ENCODE measurements at places on chromosomes 16 and 17.

DNA sequence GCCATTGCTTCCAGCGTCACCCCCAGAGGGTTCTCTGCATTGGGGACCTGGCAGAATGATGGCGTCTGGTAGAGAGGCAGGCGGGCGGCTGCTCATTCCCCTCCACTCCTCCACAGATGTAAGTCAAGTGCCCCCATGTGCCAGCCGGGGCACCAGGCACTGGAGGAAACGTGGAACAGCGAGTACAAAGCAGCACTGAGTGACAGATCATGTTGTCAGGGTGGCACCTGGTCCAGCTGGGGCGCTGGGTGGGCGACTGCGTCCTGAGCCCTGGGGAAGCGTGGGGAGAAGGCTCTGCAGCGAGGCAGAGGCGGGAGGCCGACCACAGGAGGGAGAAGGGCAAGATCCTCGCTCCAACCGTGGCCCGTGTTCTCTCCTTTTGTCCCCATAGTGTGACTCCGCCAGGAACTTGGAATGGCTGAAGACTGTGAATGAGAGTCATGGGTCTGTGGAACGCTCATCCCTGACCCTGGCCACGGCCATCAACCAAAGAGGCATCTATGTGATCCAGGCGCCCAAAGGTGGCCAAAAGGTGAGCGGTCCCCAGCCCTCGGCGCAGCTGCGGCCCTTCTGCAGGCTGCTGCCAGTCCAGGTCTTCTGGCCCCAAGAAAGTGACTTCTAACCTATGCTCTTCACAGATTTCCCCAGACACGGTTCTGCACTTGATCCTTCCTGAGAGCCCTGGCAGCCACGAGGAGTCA is 76.7 kb downstream of the RNF213 start:
- no peaks in the 10 kb centered on the region for H3K4me1 ChIP-seq
- H3K4me3 ChIP-seq = no peak overlapping the region
- no peaks in the 10 kb centered on the region for H3K27me3 ChIP-seq

DNA sequence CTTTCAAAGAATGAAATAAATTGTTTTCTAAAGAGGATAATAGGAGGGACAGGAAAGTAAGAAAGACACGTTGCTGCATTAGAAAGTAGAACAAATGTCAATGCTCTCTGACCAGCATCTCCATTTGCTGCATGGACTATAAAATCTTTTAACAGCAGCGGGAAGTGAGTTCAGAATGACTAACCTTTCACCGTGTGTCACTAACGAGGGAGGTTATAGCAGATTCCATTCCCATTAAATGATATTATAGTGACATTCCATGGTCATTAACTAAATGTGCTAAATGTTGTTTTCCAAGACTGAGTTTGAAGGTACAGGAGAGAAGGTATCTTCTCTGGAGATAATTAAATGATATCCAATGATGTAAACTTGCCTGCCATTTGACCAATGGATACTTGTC is 127.1 kb upstream of the HS3ST3A1 start:
- H3K4me3 ChIP-seq = no peak overlapping the region
- no peaks in the 10 kb centered on the region for H3K4me1 ChIP-seq
- H3K27me3 ChIP-seq = no peaks in the 10 kb centered on the region
- H3K27ac ChIP-seq = no peak overlapping the region
- no peak for DNase-seq
- H3K36me3 ChIP-seq = no peaks in the 10 kb centered on the region

DNA sequence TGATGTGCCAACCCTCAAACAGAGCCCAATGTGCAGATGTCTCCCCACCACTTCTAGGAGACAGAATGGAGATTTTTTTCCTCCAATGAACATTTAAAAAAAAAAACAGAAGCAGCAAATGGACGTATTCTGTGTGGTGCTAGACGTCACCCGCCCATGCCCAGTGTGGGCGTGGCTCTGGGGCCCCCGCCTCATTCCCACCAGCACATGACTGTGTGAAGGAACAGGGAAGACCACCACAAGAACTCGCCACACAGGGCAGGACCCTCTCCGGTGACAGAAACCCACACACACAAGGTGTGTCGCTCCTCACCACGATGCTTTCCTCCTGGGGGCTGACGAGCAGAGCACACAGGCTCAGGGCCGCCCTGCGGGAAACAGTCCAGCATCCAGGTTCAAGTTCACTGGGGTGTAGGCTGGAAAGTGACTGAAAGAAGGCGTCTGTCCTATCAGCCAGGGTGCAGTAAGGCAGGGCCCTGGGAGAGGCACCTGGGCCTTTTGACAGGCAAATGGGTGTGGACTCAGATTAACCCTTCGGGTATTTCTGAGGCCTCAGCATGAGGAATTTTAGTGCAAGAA is 53.5 kb downstream of the KLHDC4 start:
- H3K36me3 ChIP-seq = peaks cover 83% of the 10 kb centered on the region
- no peak overlapping the region for H3K4me3 ChIP-seq
- peaks cover 9% of the 10 kb centered on the region for H3K4me1 ChIP-seq
- DNase-seq = no peak
- no peaks in the 10 kb centered on the region for H3K27me3 ChIP-seq

DNA sequence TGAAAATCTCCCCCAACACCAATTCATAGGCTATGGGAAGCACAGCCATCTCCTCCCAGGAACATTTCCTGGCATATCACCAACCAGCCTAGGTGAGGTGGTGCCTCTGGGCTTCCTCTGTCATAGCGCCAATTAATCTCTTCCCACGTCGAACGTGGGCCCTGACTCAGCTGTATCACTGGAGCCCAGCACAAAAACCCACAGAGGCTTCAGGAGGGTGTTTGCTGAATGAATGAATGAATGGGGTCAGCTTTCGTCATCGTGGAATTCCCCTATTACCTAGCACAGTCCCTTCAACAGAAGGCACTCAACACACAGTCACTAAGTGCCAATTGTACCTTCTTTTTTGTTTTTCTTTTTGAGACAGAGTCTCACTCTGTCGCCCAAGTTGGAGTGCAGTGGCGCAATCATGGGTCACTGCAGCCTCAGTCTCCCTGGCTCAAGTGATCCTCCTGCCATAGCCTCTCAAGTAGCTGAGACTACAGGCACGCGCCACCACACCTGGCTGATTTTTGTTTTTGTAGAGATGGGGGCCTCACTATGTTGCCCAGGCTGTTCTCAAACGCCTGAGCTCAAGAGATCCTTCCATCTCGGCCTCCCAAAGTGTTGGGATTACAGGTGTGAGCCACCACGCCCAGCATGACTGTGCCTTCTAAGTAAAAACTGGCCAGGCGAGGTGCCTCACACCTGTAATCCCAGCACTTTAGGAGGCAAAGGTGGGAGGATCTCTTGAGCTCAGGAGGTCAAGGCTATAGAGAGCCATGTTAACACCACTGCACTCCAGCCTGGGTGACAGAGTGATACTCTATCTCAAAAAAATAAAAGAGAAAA is 4.1 kb downstream of the ZNF688 start:
- H3K27me3 ChIP-seq = no peaks in the 10 kb centered on the region
- H3K4me3 ChIP-seq = no peak overlapping the region
- no peak overlapping the region for H3K27ac ChIP-seq

GRCh38 chr17:34386697-34387550 is 23.9 kb upstream of the CCL1 start:
- H3K27ac ChIP-seq = peak overlapping the region; percentile 70
- DNase-seq = no peak
- H3K27me3 ChIP-seq = no peaks in the 10 kb centered on the region
- H3K36me3 ChIP-seq = no peaks in the 10 kb centered on the region

GRCh38 chr16:533391-534123 is 6.0 kb downstream of the CAPN15 start:
- H3K4me1 ChIP-seq = peaks cover 82% of the 10 kb centered on the region
- no peak overlapping the region for H3K4me3 ChIP-seq
- DNase-seq = no peak
- H3K27ac ChIP-seq = no peak overlapping the region

DNA sequence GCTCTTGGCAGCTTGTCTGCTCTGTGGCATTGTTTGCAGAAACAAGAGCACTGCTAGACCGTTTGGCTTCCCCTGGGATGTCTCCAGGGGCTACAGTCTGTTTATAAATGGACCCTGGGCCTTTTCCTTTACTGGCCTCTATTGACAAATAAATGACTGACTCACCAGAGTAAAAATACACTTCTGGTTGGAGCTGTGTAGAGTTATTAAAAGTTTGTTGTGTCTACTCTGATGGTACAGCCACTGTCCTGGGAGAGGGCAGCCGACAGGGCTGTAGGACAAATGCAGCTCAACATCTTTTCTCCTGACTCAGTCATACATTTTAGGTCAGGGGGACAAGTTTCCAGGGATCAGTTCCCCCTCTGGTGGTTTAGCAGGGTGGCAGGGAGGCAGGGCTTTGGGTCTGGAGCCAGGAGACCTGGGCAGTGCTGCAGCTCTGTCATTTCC is 30.0 kb downstream of the FOXL1 start:
- H3K4me1 ChIP-seq = no peaks in the 10 kb centered on the region
- H3K4me3 ChIP-seq = no peak overlapping the region
- DNase-seq = no peak
- peaks cover 20% of the 10 kb centered on the region for H3K27me3 ChIP-seq
- no peaks in the 10 kb centered on the region for H3K36me3 ChIP-seq
- no peak overlapping the region for H3K27ac ChIP-seq

GRCh38 chr17:21463204-21463661 is 87.1 kb downstream of the KCNJ12 start:
- H3K4me1 ChIP-seq = peaks cover 10% of the 10 kb centered on the region
- no peak overlapping the region for H3K4me3 ChIP-seq
- H3K27me3 ChIP-seq = peaks cover 10% of the 10 kb centered on the region
- DNase-seq = no peak
- no peaks in the 10 kb centered on the region for H3K36me3 ChIP-seq

- no peak overlapping the region for H3K4me3 ChIP-seq
- no peak overlapping the region for H3K27ac ChIP-seq
- no peaks in the 10 kb centered on the region for H3K27me3 ChIP-seq
- peaks cover 67% of the 10 kb centered on the region for H3K36me3 ChIP-seq
- H3K4me1 ChIP-seq = peaks cover 67% of the 10 kb centered on the region
These were observed 1.7 kb upstream of the NPB start for GRCh38 chr17:81900181-81900820.

- H3K4me3 ChIP-seq = no peak overlapping the region
- no peaks in the 10 kb centered on the region for H3K36me3 ChIP-seq
- H3K4me1 ChIP-seq = peaks cover 57% of the 10 kb centered on the region
- H3K27ac ChIP-seq = peak overlapping the region; percentile 72
These were observed 616 bp downstream of the PECAM1 start for GRCh38 chr17:64390044-64390443.

GRCh38 chr17:17989618-17990017 is 17.0 kb downstream of the DRC3 start:
- H3K36me3 ChIP-seq = no peaks in the 10 kb centered on the region
- no peak for DNase-seq
- peaks cover 33% of the 10 kb centered on the region for H3K27me3 ChIP-seq
- no peak overlapping the region for H3K4me3 ChIP-seq
- H3K27ac ChIP-seq = no peak overlapping the region

- H3K36me3 ChIP-seq = no peaks in the 10 kb centered on the region
- H3K27me3 ChIP-seq = peaks cover 51% of the 10 kb centered on the region
- no peak overlapping the region for H3K27ac ChIP-seq
- no peak overlapping the region for H3K4me3 ChIP-seq
- H3K4me1 ChIP-seq = no peaks in the 10 kb centered on the region
These were observed 69.9 kb downstream of the SRCIN1 start for GRCh38 chr17:38535886-38536285.

- H3K36me3 ChIP-seq = peaks cover 52% of the 10 kb centered on the region
- no peak for DNase-seq
- no peaks in the 10 kb centered on the region for H3K27me3 ChIP-seq
These were observed 31.8 kb downstream of the ZNF750 start for GRCh38 chr17:82808006-82808405.

GRCh38 chr17:64769712-64770111 is 107.6 kb upstream of the SMURF2 start:
- H3K36me3 ChIP-seq = no peaks in the 10 kb centered on the region
- DNase-seq = no peak
- no peaks in the 10 kb centered on the region for H3K4me1 ChIP-seq
- no peaks in the 10 kb centered on the region for H3K27me3 ChIP-seq
- no peak overlapping the region for H3K27ac ChIP-seq
- H3K4me3 ChIP-seq = no peak overlapping the region

DNA sequence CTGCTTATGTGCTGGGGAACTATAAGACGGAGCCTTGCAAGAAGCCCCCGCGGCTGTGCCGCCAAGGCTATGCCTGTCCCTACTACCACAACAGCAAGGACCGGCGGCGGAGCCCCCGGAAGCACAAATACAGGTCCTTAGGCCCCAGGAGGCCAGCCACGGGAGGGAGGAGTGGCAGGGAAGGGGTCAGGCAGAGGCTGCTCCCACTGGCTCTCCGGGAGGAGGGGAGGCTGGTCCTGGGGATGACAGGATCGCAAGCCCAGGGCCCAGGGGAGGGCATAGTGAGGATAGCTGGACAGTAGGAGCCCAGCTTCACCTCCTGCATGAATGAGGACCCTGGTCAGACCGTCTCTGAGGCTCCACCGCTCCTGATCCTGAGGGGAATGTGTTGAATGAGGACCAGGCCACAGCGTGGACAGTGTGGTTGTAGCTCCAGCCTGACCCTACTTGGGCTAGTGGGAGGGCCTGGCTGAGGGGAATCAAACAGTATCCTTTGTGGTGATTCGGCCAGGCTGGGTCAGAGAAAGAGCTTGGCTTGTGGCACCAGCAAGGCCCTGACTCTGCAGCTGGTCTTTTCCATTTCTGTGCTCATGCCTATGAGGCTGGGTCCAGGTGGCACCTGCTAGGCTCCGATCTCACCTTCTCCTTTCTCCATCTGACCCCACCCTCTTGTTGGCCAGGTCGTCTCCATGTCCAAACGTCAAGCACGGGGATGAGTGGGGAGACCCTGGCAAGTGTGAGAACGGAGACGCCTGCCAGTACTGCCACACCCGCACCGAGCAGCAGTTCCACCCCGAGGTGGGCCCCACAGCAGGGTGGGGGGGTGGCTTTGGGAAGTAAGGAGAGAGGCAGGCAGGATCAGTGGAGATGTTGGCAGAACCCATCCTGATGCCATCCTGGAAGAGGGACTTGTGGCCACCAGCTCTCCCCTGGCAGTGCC is 28.7 kb downstream of the UNK start:
- H3K27me3 ChIP-seq = no peaks in the 10 kb centered on the region
- H3K27ac ChIP-seq = no peak overlapping the region
- DNase-seq = no peak
- peaks cover 62% of the 10 kb centered on the region for H3K36me3 ChIP-seq
- no peak overlapping the region for H3K4me3 ChIP-seq

GRCh38 chr17:69593716-69594115 is 179.2 kb downstream of the MAP2K6 start:
- H3K27me3 ChIP-seq = no peaks in the 10 kb centered on the region
- H3K4me1 ChIP-seq = no peaks in the 10 kb centered on the region
- no peak overlapping the region for H3K27ac ChIP-seq

- no peaks in the 10 kb centered on the region for H3K27me3 ChIP-seq
- DNase-seq = no peak
- no peak overlapping the region for H3K4me3 ChIP-seq
- no peak overlapping the region for H3K27ac ChIP-seq
- H3K36me3 ChIP-seq = peaks cover 64% of the 10 kb centered on the region
- peaks cover 10% of the 10 kb centered on the region for H3K4me1 ChIP-seq
These were observed 7.3 kb upstream of the GFOD2 start for GRCh38 chr16:67726106-67727034.

DNA sequence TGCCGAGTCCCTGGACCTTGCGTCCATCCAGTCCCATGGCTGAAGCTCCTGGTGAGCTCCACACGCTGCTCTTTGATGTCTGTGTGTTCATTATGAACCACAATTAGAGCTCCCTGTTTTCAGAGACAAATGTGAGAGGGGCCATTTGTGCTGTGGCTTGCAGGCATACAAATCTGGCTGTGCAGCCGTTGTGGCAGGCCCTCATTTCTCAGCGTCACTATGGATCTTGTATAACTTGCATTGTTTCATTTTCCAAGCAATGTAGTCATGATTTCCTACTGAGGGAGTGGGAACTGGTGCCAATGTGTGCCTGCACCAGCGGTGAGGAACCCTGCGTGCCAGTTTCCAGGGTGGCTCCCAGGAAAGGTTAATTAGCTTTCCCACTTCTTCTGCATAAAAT is 542.6 kb downstream of the TMEM114 start:
- H3K4me1 ChIP-seq = no peaks in the 10 kb centered on the region
- no peak overlapping the region for H3K27ac ChIP-seq
- no peak for DNase-seq
- H3K27me3 ChIP-seq = no peaks in the 10 kb centered on the region
- H3K36me3 ChIP-seq = peaks cover 73% of the 10 kb centered on the region
- no peak overlapping the region for H3K4me3 ChIP-seq

All from K562 (cell line).